ENCODE measurements at places on chromosomes 4 and X. TPM values are rescaled to one million over a fixed set of nuclear protein-coding genes. Genes with fewer than 3 reads are reported as not detected.

DNA sequence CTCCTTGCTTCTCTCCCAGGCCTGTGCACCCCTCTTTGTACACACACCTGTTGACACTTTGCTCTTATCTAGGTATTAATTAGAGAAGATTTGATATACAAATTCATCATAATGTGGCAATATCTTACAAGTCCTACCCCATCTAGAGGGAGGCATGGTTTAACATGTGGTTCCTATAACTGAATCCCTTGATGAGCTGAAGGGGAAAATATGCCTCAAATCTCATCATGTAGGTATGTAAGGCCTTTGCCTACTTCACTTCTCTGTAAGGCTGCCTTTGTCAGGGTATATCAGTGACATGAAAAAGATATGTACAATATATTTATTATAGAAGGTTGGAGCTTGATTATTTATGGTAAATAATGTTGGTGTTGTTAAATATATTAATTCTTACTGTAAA, 31.9 kb downstream of the HTR2C start:
- DNase-seq, result no peak

Gene BMP3
- total RNA-seq, result 14.8 TPM

GRCh38 chr4:178535939-178536579, 1093.8 kb upstream of the AGA start:
- no peak for DNase-seq

DNA sequence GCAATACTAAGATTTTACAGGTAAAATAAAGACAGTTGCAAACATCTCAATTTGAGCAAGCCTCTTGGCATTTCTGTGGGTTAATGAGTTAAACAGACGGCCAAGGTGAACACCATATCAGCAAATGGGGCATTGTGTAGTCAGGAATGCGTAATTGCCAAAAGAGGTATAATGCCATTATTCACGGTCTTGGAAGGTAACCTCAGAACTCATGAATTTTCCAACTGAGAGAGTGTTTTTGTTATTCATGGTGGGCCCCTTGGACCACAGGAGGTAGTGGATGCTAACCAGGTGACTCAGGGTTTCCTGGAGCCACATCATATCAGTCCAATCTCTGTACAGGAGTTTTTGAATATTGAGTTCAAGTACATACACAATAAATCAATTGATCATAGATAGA, 368.0 kb upstream of the TECRL start:
- DNase-seq, result no peak

DNA sequence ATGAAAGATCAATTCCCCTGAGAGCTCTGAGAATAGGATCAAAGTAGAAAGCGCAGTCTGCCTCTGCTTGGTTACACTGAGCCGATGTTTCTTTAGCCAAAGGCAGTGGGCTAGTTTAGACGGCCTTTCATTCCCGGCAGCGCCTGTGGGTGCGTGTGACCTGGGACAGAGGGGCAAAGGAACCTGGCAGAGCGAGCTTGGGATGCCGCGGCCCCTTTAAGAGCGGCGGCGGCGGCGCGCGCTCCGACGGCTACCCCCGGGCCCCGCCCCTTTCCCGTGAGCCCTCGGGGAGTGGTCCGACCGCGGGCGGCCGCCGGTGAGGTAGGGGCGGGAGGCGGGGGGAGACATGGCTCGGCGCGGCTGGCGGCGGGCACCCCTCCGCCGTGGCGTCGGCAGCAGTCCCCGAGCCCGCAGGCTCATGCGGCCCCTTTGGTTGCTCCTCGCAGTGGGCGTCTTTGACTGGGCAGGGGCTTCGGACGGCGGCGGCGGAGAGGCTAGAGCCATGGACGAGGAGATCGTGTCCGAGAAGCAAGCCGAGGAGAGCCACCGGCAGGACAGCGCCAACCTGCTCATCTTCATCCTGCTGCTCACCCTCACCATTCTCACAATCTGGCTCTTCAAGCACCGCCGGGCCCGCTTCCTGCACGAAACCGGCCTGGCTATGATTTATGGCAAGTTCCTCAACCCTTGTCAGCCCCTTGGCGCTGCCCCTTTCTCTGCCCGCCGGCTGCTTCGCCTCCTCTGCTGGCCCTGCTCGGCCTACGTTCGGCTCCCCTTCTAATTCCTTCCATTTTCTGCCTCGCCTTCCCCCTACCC, at the start of gene SLC9A6:
Gene SLC9A6, plus strand, starts transcription at position 279 of the 816 bp plus-strand sequence. Its CDS starts 224 bp downstream, at position 503.
- peak; percentile 84 for DNase-seq

- no peak for DNase-seq
These were observed 17.4 kb downstream of the QDPR start for GRCh38 chr4:17494258-17495190.

DNA sequence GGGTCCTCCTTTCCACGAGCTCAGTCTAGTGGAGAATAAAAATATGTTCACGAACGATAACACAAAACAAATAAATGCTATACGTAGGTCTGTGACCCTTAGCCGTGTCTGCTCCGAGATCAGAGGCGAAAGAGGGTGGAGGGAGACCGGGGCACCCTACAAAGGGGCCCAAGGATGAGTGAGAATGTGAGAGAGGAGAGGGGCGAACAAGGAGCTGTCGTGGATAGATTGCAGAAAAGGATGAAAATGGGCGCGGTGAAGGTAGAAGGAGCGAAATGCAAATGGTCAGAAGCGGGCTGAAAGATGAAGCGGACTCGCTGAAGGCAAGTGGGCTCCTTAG, 6.2 kb upstream of the ZBTB33 start:
- no peak for DNase-seq

- DNase-seq, result no peak
These were observed 26.8 kb upstream of the GRXCR1 start for GRCh38 chr4:42865572-42866189.

DNA sequence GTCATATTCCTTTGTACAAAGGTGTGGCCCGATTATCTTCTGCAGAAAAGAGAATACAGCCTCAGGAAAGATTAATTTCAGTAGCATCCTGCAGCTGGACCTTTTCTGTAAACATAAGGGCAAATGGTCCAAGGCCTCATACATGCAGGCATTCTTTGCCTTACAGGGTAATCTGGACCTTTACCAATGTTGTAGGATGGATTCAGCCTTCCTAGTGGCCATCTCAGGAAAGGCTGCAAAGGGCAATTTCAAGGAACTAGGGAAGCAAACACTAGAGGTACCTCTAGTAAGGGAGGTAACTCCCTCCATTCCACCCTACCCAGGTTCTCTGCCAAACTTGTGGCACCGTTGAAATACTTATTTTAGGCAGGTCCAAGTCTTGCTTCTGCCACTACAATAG, 43.0 kb downstream of the UGT2B28 start:
- no peak for DNase-seq

DNA sequence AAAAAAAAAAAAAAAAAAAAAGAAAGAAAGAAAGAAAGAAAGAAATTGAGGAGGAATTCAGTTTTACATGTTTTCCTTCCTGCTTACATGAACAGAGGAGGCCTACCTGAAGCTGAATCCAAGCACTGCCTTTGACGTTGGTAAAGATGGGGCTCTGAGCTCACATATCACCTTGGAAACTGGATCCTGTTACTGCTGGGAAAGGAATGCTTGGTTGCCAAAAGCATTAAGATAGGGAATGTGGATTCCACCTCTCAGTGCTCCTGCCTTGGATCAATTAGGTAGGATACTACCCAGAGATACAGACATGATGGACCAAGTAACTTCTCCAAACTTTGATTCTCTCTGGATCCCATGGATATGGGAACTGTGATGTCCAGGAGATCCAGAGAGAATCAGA, 50.6 kb downstream of the NHS start:
- no peak for DNase-seq

- no peak for DNase-seq
These were observed 71.8 kb downstream of the DIAPH2 start for GRCh38 chrX:96756491-96756890.

DNA sequence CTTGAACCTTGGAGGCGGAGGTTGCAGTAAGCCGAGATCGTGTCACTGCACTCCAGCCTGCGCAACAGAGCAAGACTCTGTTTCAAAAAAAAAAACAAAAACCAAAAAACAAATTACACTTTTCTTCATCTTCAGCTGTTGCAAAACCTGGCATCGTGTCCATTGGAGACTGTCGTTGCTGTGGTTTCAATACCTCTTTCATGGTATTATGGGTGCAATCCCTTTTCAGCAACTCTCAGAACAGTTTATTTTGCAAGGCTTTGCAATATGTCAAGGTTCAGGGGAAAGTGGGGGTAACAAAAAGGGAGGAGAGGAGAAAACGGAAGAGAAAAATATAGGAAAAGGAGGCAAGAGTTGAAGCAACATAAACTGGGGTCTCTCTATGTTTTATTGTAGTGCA, 40.8 kb downstream of the ARSD start:
- no peak for DNase-seq

DNA sequence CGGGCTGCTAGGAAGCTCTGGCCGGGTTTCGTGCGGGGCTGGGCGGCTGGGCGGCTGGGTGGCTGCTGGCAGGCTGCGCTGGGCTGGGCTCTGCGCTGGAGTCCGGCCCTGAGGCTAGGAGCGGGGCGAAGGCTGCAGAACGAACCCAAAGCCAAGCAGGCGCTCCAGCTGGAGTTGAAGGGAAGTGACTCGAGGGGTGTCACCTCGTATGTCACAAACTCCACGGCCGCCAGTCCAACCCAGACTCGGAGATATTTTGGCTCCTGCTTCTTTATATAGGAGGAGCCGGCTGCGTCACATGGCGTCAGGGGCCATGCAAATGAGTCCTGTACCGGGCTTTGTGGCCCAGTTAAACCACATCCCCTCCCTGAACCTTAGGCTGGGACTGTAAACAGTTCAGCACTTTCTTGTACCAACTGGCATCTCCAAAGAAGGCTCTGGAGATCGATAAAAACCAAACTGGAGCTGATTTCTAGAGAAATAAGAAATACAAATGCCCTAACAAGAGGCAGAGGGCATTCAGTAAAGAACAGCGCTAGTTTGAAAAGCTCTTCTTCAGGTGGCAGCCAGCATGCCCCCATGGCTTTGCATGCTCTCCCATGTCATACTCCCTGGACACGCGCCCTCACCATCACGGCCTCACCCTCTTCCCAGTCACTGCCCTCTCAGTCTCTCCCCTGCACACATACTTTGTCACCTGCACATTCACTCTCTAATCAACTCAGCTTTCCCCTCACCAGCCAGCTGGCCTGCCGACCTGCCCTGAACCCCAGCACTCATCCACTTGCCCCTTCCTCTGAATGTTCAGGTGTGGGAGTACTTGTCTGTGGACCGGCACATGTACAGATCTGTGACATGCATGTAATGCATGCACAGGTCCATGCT, 58.5 kb downstream of the TSC22D3 start:
- DNase-seq, result peak; percentile 90

- peak; percentile 85 for DNase-seq
These were observed 4.1 kb downstream of the PLAC8 start for GRCh38 chr4:83110223-83110945.

DNA sequence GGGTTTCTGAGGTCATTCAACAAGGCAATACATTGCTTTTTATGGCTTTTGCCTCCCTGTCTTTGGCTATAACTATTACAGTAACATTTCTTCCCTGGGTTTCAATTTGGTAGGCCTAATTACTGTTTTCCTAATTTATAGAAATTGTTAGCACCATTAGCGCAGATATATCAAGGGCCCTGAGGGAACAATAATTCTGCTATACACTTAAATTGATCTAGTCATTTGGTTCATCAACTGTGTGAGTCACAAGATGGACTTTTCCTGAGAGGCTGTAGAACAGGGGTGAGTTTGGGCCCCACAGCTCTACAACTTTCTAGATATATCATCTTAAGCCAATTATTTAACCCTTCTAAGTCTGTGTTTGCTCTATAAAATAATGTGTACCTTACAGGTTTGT, 107.9 kb downstream of the COMMD8 start:
- no peak for DNase-seq

GRCh38 chr4:84914686-84915395, 51.6 kb downstream of the WDFY3 start:
- DNase-seq, result no peak

- no peak for DNase-seq
These were observed 67.7 kb upstream of the C4orf50 start for GRCh38 chr4:6085691-6086628.

Gene DUX4
- total RNA-seq, result not detected

Gene DMP1
- not detected for total RNA-seq

Gene SH2D1A
- 1.2 TPM for total RNA-seq

GRCh38 chrX:154016366-154017076, 3.2 kb downstream of the IRAK1 start:
- DNase-seq, result no peak

DNA sequence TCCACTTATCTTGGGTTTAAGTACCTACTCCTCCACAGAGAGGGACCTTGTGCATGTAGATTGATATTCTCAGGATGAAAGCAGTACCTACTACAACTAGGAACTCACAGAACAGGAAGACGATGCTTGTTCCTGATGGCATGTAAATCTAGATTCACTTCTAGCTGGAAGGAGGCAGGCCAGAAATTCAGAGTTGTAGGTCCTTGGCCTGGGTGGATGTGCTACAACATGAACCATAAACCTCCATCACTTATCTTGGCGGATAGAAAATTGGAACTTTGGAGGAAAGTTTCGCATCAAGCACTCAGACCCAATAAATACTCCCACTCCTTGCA, 9.3 kb upstream of the SMIM20 start:
- no peak for DNase-seq

Gene SRPX2
- 36.7 TPM for total RNA-seq
